Pancreas (tissue), 10 donors: ENCODE measurements at places on chromosomes 13 and 19.

GRCh38 chr19:2302319-2303210 is 5.4 kb downstream of the LINGO3 start:
- no peak for DNase-seq

DNA sequence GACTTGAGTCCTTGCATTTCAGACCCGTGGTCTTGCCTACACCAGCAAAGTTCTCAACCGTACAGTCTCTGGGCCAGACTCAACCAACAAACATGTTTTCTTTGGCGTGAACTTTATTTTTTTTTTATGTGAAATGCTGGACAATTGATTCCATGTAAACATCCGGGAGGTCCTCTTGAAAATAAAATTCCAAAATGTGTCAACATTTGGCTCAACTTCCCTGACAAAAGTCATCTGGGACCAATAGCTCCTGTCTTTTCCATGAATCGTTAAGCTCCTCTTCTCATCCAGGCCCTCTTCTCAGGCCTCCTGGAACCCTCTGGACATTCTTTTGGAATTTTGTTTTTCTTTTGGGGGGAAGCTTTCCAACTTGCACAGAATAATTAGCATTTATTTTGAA is 2.7 kb downstream of the ALDH16A1 start:
- DNase-seq, result no peak

DNA sequence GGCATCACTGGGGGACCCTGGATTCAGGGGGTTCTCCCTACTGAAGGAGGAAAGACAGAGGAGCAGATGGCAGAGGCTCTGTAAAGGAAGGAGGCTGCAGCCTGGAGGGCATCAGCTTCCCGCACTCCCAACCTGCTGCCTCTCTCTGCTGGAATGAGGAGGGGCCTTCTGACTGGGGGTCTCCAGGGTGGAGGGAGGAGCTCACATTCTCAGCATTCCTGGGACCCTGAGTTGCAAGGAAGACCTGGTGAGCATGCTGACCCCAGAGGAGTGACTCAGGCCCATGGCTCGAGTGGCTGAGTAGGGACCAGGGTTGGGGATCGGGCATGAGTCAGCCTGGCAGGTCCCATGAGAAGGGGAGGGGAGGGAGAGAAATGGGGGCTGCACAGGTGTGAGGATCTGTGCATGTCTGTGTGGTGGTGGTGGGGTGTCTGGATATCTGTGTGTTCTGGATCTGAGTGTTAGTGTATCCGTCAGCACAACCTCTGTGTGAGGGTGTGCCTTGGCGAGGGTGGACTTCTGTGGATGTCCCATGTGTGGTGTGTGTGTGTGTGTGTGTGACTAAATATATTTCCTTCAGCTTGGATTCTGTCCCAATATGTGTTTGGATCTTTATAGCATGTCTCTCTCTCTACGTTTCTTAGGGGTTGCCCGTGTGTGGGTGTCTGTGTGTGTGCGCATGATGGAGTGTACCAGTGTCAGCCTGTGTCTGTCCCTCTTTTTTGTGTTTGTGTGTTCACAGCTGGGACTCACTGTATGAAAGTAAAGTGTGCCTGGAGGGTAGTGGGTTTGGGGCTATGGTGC is 4.6 kb downstream of the AXL start:
- DNase-seq, result no peak

- no peak for DNase-seq
These were observed 20.4 kb downstream of the POLRMT start for GRCh38 chr19:612941-613340.

DNA sequence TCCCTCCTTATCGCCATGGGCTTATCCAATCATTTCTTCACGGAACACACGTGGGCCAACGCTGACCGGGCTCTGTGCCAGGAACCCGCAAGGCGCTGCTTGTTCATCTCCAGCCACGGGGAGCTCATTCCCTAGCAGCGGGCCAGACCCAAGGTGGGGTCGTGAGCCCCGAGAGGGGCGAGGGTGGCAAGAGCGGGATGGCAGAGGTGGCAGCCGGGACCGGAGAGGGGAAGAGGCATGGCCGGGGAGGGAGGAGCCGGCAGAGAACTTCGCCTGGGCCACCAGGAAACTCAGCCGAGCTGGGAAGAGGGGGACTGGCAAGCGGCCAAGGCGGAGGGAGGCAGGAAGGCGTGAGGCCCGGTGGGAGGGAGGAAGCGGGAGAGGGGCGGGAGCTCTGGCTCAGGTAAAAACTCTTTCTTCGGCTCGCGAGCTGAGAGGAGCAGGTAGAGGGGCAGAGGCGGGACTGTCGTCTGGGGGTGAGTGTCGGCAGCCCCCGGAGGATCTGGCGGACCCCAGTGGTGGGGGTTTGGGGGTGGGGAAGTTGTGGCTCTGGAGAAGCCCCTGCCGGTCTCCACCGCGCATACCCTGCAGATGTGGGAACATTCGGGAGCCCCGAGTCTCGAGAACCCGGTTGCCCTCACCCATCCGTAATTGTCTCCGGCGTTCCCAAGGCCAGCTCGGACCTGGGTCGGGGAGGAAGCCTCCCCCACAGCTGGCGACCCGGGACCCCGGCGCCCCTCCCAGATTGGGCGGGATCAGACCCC is at the start of gene B3GNT3:
TSS of gene B3GNT3 (plus strand) at position 408 of the 764 bp plus-strand sequence. CDS start 12,670 bp downstream, outside the sequence.
- peak; percentile 90 for DNase-seq

GRCh38 chr13:49210669-49211068 is 9.5 kb upstream of the MLNR start:
- DNase-seq, result no peak

- no peak for DNase-seq
These were observed 37.1 kb downstream of the TPT1 start for GRCh38 chr13:45303866-45304265.

DNA sequence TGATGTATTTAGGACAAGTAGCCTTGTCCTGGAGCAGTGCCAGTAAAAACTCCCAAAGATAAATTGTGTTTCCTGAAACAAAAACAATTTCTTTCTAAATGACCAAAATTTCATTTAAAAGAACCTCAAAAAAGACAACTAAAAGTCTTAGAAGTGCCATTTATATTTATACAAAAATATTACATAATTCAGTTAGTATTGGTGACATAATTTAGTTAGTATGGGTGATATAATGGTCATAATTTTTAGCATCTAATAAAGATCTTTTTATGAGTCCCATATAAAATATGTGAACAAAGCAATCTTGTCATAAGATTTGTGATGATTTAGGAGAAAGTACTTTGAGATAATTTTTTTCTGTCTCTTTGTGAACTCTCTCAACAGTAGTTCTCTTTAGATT is 76.0 kb downstream of the ELF1 start:
- no peak for DNase-seq

GRCh38 chr19:17052439-17052838 is 22.8 kb downstream of the HAUS8 start:
- DNase-seq, result no peak

DNA sequence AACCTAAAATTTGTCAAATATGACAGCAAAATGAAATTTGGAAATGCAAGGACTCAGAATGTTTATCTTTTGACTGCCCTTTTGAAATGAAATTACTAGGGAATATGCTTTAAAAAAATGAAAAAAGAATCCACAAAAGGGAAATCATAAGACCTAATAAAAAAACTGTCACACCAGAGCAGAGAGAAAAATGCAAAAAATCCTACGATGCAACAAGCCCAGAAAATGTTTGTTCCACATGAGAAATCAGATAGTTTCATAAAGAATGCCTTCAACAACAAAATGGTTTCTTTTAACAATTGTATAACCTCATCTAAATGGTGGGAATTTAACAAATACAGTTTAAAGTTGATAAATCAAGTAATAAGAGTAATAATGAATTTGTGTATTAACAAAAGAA is 8.0 kb downstream of the LPAR6 start:
- no peak for DNase-seq

DNA sequence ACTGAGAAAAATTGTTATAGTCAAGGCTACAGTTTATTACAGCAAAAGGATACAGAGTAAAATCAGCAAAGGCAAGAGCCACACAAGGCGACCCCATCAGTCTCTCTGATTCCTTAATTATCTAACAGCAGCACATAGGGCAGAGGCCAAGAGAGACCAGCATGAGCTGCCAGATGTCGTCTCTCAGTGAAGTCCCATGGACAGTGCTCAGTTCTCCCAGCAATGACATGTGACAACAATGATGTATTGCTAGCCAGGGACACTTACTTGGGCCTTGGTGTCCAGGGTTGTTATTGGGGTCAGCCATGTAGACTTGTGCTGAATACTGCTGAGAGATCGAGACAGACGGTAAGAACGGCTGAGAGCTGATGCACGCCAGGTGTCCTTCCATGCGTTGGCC is 22.3 kb downstream of the ZSWIM9 start:
- DNase-seq, result no peak

DNA sequence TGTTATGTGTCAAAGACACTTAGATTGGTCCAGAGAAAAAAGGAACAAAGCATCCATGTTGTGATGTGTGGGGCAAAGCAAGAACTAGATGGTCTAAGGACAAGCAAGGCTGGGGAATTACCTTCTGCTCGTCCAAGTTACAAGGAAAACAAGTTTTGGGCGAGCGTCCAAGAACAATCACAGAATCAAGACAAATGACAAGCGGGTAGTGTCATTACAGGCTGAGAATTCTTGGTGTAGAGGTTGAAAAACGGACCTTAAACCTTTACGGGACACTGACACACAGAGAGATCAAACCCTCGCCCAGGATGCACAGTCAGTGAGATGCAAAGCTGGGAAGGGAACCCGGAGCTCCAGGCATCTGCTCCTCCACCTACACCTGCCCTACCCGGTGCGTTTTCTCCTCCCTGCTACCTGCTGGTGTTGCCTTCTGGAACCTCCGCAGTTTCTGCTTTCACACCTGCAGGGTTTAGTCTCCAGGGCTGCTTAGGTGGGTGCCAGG is 515 bp upstream of the ZNF324B start:
- DNase-seq, result peak; percentile 51

- DNase-seq, result no peak
These were observed 97.0 kb upstream of the GPR183 start for GRCh38 chr13:99404005-99404755.

- DNase-seq, result no peak
These were observed 310.4 kb downstream of the SPRY2 start for GRCh38 chr13:80030491-80030890.

GRCh38 chr13:107864543-107865317 is 350.6 kb downstream of the LIG4 start:
- peak; percentile 21 for DNase-seq

DNA sequence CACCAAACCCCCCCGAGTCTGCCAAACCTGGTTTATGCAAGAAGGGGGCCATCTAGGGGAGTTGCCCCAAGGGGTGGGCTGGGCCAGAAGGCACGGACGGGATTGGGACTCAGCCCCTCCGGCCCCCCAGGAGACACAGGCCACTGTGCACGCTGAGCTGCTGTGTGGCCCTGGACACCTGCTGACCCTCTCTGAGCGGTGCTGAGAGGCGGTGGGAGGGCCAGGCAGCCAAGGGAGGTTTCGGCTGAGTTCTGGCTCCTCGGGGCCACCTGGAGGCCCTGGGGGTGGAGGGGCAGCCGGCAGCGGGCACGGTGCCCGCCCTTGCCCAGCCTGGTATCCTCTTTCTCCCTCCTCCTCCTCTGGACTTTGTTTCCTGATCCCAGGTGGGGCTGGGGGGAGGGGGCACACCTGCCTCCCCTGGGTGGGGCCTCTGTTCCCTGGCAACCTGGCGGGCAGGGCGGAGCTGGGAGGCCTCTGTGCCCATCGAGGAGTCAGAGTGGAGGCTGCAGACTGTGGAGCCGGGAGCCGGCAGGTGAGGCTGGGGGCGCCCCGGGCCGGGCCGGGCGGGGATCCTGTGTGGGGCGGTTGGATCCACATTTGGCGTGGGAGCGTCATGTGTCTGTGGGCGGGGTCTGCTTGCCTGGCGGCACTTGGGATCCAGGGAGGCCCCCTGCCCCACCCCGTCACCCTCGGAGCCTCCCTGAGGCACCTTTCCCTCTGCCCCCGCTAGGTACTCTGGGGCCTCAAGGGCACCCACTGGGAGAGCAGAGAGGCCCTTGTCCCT is at the start of gene MISP:
TSS of gene MISP (plus strand) at position 473 of the 784 bp plus-strand sequence. CDS start 5,835 bp downstream, outside the sequence.
- DNase-seq, result peak; percentile 72

GRCh38 chr19:6853868-6854267 is 33.5 kb upstream of the ADGRE1 start:
- DNase-seq, result no peak

GRCh38 chr13:41284512-41285288 is 21.3 kb upstream of the MTRF1 start:
- DNase-seq, result no peak

DNA sequence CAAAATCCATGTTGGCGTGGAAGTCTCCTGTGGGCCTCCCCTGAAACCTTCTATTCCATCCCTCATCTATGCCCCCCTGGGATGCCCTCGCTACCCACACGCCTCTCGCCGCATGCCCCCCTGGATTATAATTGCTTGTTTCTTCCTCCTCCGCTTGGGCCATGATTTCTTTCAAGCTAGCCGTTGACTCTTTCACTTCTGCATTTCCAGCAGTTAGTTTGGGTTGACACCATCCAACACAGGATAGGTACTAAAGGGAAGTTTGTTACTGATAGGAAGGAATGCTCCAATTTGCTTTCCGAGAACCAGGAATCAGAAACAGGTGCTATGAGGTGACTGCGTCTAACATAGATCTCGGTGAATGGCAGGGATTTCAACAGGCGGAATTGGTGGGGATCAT is 7.7 kb upstream of the SLC25A15 start:
- DNase-seq, result no peak

DNA sequence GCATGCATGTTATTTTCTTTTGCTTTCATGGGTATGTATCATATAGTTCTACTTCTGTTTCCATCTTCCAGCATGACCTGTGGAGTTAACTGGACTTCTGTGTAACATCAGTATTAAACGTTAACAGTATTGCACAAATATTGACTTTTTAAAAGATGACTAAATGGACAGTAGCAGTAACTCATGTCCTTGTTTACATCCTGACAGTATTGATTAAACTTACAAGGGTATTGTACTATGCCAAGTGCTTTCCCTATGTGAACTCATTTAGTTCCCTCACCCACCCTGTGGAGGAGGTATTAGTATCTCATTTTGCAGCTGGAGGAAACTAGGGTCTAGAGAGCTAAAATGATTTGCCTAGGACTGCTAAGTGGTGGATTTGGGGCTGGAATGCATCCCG is 128.7 kb upstream of the SLC10A2 start:
- DNase-seq, result no peak

DNA sequence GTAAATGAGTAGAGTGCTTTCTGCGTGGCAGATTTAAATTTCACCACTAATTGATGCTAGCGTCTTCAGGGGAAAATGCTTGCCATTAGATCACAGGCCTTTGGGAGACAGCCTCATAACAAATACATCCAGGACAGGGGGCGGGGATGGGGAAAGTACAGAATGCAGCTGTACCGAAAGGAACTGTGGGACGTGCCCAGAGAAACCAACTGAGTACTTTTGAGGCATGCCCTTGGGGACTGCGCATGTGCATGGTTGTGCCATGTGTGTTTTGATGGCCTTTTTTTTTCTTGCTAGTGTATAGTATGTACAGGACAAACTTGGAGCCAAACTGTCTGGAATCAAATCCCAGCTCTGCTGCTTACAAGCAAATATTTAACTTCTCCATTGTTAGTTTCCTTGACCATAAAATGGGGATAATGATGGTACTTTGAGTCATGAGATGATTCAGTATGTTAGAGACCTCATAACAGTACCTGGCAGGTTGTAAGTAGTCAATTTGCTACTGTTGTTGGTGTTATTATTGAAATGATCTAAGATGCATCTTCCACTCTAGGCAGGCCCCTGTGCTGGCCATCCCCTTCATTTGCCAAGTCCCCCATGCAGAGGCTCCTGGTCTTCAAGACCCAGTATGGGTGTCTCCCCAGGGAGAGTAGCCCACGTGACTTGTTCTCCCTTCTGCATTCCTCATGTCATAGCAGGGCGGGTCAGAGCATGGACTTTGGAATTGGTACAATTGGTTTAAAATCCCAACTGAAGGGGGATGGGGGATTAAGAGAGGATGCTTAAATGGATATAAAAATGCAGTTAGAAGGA is 68.3 kb upstream of the NPAS1 start:
- no peak for DNase-seq

- DNase-seq, result no peak
These were observed at the start of gene ADAMTSL5 for GRCh38 chr19:1512671-1513498. Gene ADAMTSL5, minus strand, starts transcription at chr19:1513019. Its CDS starts 2,076 bp downstream, at chr19:1510943.
